ENCODE measurements at places on chromosomes 7 and 10.

DNA sequence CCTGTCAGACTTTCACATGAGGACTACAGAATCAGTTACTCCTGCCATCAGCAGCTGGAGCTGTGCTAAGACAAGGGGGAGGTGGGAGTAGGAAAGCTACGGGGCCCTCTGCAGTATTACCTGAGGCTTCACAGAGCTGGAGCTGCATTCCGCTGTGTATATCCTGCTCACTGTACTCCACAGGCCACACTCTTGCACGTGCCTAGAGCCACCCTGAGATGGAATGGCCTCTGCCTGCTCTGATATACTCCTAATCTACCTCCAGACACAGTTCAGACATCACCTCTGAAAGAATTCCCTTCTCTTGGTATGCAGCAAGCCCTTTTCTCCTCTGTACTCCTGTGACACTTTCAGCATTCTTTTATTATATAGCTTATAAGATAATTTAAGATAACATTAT lies 34.8 kb downstream of the TRDMT1 start:
- no peak for DNase-seq
- no peak overlapping the region for H3K27ac ChIP-seq
- no peaks in the 10 kb centered on the region for H3K36me3 ChIP-seq
- no peaks in the 10 kb centered on the region for H3K27me3 ChIP-seq
- H3K4me1 ChIP-seq, result no peaks in the 10 kb centered on the region
- H3K4me3 ChIP-seq, result no peak overlapping the region

DNA sequence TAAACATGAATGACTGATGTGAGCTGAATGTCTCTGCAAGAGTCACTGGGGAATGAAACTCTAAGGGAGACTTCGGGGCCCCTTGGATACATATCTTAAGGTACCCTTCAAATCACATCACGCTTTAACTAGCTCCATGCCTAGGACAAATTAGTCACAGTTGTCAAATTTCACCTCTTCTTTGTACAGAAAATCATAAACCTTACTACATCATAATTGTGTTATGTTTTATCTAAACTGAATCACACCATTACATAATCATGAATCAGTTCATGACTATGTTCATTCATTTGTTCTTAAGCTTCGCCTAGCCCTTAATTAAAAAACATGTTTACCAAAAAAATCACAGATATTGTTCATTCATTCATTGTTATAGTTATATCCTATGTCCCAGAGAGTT lies 2.1 kb upstream of the SLC13A1 start:
- no peak overlapping the region for H3K27ac ChIP-seq
- no peak for DNase-seq
- H3K4me3 ChIP-seq, result no peak overlapping the region

GRCh38 chr7:98500764-98501163 lies 99.9 kb upstream of the BAIAP2L1 start:
- H3K27ac ChIP-seq, result no peak overlapping the region

DNA sequence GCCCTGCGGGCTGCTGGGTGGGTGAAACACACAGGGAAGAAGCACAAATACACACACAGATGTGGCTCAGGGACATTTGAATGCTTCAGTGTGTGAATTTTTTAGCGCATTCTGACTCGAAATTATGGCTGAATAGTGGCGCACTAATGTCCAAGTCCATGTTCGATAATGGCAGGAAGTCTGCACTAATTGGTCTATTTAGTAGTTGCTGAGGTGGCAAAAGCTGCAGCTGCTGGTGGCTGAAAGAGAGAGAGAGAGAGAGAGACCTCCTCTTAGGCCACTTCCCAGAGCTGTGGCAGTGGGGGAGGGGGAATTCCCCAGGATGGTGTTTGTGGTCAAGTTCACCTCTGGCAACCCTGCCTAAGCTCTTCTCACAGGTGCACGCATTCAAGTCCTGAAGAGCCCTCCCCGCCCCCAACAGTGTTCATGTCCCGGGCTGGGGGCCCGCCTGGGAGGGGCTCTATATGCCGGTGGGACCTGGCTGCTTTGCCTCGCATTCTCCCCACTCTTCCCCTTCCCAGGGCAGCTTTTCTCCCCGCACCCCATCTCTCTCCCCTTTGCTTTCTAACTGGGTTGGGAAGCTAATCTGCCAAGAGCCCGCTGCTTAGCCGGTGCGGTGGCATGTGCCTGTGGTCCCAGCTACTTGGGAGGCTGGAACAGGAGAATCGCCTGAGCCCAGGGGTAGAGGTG lies 6.0 kb upstream of the MNX1 start:
- H3K36me3 ChIP-seq, result no peaks in the 10 kb centered on the region
- DNase-seq, result no peak
- H3K27me3 ChIP-seq, result peaks cover 94% of the 10 kb centered on the region
- H3K4me1 ChIP-seq, result peaks cover 12% of the 10 kb centered on the region
- no peak overlapping the region for H3K4me3 ChIP-seq

- no peaks in the 10 kb centered on the region for H3K36me3 ChIP-seq
- no peak overlapping the region for H3K4me3 ChIP-seq
Measured at GRCh38 chr7:158819571-158820203, 9.6 kb downstream of the ESYT2 start.

- H3K27me3 ChIP-seq, result no peaks in the 10 kb centered on the region
- peaks cover 6% of the 10 kb centered on the region for H3K4me1 ChIP-seq
- no peaks in the 10 kb centered on the region for H3K36me3 ChIP-seq
Measured at GRCh38 chr10:110357252-110357780, 52.6 kb upstream of the SMNDC1 start.

DNA sequence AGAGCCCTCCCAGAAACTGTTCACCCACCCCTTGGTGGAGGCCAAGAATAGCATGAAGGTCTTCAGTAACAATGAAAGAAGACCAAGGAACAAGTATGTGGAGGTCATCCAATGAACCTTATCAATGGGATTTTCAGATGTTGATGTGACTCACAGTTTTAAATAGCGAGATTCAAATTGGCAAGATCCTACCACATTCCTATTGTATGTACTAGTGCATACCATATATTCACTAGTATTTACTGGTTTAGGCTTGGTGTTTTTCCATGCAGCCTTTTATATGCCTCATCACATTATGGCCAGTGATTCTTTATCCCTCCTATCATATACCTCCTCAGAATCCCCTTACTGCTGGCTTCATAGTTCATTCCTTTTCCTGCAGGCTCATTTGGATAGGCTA lies 54.4 kb downstream of the ITGB8 start:
- H3K4me3 ChIP-seq, result no peak overlapping the region
- H3K36me3 ChIP-seq, result no peaks in the 10 kb centered on the region
- no peaks in the 10 kb centered on the region for H3K4me1 ChIP-seq
- no peak for DNase-seq

DNA sequence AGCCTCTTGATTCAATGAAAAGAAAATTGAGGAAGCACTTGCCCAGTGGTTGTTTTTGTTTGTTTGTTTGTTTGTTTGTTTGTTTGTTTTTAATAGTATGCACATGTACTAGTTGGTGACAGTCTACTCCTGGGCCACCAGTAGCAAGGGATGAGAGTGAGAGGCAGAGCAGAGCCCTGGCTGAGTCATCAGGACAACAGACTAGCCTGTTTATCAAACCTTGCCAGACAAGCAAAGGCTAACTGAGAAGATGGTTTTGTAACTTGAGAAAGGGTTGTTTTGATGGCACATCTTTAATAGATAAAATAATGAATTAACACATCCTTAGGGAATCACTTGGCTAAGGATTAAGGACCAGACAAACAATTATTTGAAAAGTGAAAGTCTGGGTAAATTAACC lies 78.1 kb downstream of the INHBA start:
- no peaks in the 10 kb centered on the region for H3K27me3 ChIP-seq
- peaks cover 3% of the 10 kb centered on the region for H3K4me1 ChIP-seq
- H3K4me3 ChIP-seq, result no peak overlapping the region
- no peaks in the 10 kb centered on the region for H3K36me3 ChIP-seq
- no peak overlapping the region for H3K27ac ChIP-seq

DNA sequence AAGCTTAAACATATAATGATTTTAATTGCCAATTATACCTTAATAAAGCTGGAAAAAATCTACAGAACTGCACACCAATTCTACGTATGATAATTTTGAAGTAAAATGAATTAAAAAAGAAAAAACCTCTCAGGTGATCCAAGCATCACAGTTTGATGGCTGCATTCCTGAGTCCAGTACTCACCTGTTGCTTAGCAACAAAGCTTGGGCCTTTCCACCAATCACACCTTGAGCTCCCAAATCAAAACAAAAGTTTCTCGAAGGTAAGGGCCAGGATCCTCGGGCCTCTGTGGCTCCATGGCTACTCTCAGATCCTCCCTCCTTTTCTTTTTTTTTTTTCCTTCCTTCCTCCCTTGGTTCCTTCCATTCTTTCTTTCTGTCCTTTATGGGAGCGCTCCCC lies 137.2 kb upstream of the PCBD1 start:
- no peak overlapping the region for H3K4me3 ChIP-seq
- no peaks in the 10 kb centered on the region for H3K4me1 ChIP-seq
- H3K36me3 ChIP-seq, result no peaks in the 10 kb centered on the region
- no peaks in the 10 kb centered on the region for H3K27me3 ChIP-seq

DNA sequence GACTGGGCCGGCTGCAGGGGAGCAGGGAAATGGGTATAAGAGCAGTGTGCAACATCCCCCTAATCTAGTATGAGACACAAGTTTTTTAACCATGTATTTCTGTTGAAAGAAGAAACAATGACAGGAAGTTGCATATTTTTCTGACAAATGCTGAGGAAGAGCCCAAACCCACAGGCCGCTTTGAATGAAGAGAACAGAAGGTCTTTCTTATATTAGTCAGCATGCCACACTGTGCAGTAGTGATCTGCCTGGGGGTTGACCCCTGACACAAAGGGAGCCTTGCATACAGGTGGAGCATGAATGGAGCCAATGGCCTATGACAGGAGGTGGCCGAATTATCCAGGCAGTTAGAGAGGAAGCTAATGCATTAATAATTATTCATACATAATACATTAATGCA lies 518.3 kb downstream of the PLXDC2 start:
- H3K36me3 ChIP-seq, result no peaks in the 10 kb centered on the region
- no peak for DNase-seq

GRCh38 chr7:28354601-28355402 lies 57.5 kb upstream of the CREB5 start:
- H3K4me1 ChIP-seq, result peaks cover 2% of the 10 kb centered on the region
- H3K36me3 ChIP-seq, result no peaks in the 10 kb centered on the region
- H3K27ac ChIP-seq, result no peak overlapping the region
- H3K4me3 ChIP-seq, result no peak overlapping the region

GRCh38 chr10:8050556-8051108 lies 3.9 kb upstream of the GATA3 start:
- H3K27ac ChIP-seq, result no peak overlapping the region
- peak overlapping the region; percentile 10 for H3K4me3 ChIP-seq
- H3K36me3 ChIP-seq, result no peaks in the 10 kb centered on the region

DNA sequence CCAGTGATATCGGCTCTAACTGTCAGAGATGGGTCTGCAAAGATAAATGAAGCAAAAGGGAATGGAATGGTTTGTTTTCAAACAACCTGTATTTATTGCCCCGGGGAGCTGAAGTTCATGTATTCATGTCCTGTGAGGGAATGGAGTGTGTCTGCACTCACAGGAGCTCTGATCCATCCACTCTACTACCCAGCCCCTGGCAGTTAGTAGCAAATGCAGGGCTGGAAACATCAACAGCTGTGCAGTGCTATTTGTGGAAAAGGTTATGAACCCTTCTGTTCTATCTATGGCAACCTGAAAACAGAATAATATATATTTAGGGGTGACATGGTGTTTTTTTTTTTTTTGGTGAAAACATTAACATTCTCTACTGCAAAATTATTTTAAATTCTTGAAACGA lies 9.8 kb downstream of the AGR2 start:
- no peaks in the 10 kb centered on the region for H3K4me1 ChIP-seq
- H3K4me3 ChIP-seq, result no peak overlapping the region
- no peaks in the 10 kb centered on the region for H3K27me3 ChIP-seq
- no peak overlapping the region for H3K27ac ChIP-seq
- no peak for DNase-seq

DNA sequence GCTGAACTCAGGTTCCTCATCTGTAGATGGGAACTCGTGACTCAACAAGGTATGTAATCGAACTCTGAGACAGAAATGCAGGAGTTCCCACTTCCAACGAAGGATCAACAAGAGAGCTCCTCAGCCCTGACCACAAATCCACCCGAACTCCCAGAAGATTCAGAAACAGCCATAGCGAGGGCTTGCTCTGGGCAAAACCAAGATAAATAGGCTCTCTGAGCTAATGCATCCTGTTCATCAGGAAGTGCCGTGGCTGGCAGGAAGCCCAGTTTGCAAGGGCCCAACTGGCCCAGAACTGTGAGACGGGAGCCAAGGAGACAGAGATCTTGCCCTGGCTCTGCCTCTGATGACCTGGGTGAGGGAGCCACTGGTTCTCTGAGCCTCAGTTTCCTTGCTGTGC lies 141.7 kb upstream of the PFKP start:
- H3K36me3 ChIP-seq, result no peaks in the 10 kb centered on the region
- no peaks in the 10 kb centered on the region for H3K27me3 ChIP-seq

- DNase-seq, result no peak
- H3K36me3 ChIP-seq, result no peaks in the 10 kb centered on the region
- no peak overlapping the region for H3K4me3 ChIP-seq
Measured at GRCh38 chr7:87330942-87331341, 14.5 kb upstream of the CROT start.

All from iPS DF 6.9 (cell line).